ENCODE measurements at places on chromosomes 1 and 21.

DNA sequence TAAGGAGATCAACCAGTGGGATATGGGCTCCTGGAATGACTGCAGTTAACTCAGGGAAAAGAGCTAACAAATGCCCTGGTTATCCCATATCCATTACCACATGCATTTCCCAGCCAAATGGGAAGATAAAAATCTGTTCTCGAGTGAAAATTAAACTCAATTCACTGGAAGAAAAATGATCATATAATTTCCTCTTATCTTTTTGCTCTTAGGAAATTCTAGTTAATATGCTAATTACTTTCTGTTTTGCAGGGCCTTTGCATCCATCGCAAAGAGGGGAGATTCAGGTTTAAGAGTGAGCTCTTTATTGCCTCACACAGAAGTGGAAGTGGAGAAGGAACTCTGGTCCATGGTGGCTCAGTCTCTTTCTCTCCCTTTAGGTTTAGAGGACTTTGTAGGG, 3.9 kb upstream of the IL24 start:
- no peak for DNase-seq

GRCh38 chr1:86567878-86568277, 21.0 kb downstream of the CLCA4 start:
- DNase-seq: peak; percentile 56

- DNase-seq: no peak
Measured at GRCh38 chr1:50335036-50335435, 88.2 kb downstream of the DMRTA2 start.

GRCh38 chr1:27005648-27006496, 6.8 kb downstream of the TENT5B start:
- DNase-seq: no peak

- peak; percentile 72 for DNase-seq
Measured at GRCh38 chr1:214552174-214552608, 789 bp upstream of the PTPN14 start.

DNA sequence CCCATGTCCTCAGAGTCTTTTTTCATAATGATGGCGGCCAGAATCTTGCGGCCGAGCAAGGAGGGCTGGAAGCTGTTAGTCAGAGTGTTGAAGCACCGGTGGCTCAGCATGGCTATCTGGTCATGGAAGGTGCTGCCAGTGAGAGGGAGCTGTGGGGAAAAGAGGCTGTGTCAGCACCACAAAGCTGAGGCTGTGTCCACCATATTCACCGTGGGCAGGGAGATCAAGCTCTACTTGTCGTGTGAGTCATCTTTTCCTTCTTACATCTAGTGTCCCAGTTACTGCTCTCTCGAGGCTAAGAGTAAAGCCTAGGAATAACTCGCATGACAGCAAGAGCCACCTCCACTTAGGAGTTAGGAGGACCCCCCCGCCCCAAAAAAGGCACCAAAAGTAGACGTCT, 18.2 kb downstream of the ADAR start:
- no peak for DNase-seq

DNA sequence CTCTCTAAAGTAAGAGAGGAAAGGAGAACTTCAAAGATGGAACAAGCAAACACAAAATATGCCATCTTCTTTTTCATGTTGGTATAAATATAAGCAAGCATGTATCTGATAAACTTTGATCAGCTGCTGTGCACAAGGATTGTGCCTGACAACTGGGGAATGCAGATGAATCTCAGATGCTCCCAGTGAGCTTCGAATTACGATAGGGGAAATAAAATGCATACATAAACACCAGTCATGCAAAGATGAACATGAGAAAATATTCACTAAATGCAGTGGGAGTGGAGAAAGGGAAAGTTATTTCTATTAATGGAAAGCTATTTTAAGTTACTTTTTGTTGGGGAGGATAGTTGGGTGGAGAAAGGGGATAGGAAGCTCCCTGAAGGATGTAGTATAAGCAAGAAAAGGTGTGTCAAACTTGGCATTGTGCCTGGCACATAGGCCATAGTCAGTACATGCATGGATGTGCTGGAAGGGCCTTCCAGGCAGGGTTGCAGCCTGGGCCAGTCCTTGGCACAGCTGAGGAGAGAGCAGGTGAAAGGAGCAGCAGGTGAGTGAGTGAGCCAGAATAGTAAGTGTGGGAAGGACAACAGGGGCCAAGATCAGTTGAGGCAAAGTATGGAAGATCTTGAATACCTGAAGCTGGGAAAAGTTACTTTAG, 57.8 kb upstream of the PGD start:
- peak; percentile 38 for DNase-seq

GRCh38 chr1:186420311-186420710, 40.6 kb downstream of the PDC start:
- no peak for DNase-seq

DNA sequence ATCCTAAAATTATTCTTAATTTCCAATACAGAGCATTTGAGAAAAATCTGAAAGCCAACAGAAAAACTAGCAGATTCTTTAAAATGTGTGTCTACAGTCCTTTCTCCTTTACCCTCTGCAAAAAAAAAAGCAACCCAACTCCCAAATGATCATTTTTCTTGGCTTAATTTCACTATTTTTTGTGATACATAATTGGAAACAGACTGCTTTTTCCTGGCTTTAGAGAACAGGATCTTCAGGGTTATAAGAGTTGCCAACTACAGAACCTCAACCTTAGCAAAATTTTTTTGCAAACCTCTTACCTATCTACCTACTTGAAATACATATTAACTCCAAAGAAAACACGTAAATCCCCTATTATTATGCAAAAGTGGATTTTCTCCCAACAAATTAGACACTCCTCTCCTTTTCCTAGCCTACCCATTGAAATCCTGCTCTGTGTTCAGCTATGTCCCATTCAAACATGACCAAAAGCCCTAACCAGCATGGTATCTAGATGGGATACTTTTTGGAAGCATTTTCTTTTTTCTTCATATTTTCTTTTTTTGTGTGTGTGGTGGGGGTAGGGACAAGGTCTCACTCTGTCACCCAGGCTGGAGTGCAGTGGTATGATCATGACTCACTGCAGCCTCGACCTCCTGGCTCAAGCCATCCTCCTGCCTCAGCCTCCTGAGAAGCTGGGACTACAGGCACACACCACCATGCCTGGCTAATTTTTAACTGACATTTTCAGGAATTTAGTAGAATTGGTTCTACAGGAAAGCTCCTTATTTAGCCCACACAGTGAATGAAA, 9.0 kb downstream of the TGFBR3 start:
- no peak for DNase-seq

DNA sequence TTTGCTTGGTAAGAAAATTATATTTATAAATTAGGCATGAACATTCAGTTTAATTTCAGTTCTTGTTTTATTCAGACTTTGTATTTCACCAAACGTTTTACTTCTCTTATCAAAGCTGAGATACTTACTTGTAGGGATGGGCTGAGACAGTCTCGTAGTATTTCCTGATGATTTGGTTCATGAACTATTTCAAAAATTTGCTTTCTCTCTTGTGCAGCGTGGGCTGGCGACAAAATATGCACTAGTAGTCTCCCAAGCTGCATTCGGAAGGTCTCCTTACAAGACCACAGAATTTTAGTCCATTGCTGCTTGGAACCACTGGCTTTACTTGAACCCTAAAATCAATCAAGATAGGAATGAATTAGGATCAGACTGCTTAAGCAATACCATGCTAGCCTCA, 91.7 kb upstream of the GNG4 start:
- DNase-seq: no peak

- DNase-seq: no peak
Measured at GRCh38 chr1:89262643-89263042, 10.0 kb downstream of the GBP5 start.

DNA sequence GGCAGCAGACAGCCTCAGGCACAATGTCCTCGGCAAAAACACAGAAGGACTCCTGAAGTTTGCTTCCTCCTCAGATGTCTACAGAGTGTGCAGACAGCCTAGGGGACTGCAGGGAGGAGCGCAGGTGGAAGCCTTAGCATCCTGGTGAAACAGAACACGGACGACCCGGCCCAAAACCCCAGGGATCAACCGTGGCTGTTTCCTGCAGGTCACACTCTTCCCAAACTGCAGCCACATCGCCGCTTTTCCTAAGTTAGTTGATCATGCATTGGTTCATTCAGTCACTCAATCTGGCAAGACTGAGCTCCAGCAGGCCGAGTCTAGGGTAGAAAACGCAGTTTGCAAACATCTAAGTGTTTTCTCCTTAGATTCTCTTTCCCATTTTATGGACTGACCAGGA, 33.4 kb downstream of the FHAD1 start:
- no peak for DNase-seq

DNA sequence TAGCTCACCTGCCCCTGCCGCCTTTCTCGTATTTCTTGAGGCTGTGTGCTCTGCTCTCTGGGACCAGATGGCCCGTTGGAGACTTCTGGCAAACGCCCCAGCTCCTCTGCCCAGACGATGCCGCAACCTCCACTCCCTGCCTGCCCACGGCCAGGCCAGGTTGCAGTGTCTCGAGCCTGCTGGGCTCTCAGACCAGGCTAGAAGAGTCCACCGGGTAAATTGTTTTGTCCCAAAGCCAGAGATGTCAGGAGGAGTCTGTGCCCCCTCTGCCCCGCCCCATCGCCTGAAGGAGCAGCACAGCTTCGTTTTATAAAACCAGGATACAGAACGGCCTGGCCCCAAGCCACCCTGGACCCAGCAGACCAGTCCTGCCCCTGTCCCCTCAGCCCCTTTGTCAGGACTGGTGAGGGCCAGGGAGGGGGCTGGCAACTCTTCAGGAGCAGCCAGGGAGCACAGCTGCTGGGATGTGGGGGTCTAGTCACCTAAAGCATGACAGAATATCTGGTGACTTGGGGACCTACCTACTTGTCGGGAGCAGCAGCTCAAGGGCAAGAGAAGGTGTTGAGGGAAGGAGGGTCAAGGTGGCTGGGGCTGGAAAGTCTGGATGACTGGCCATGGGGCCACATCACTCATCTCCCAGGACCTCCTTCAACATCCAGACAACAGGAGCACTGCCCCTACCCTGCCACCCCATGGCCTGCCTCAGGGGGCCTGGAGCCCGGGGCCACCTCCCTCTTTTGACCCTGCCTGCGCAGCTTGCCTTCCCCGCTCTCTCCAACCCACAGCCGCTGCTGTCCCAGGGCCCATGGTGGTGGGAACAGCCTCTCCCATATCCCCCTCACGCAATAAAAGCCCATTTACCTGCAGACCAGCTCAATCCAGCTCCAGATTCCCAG, 33.9 kb upstream of the LBR start:
- DNase-seq: no peak

DNA sequence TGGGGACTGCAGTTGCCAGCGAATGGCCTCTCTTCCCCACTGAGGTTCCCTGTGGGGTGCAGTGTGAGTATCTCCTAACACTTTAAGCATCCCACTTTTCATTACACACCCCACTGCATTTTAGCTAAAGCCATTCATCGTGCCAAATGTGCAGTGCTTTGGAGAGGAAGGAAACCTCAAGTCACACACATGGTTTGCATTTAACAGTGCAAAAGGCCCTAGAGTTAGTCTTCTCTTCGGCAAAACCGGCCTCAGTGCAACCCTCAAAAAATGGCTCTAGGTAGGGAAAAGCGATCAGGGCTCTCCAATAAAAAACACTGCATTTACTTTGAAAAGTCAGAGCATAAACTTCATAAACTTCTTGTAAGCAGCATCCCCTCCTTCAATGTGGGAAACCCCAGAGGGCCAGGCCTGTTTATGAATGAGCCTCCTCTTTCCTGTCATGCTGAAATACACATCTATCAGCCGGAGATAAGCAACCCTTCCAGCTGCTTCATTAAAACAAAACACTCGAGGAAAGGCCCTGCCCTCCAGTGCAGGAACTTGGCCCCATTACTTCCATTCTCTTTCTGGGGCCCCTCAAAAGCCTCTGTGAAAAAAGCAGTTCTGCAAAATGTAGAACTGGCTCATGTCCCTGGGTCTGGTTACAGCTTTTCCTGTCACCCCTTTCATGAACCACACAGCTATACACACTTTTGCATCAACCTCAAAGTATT, 184.0 kb downstream of the CDC7 start:
- peak; percentile 24 for DNase-seq

- DNase-seq: peak; percentile 36
Measured at GRCh38 chr1:165075725-165076370, 280.7 kb downstream of the LMX1A start.

DNA sequence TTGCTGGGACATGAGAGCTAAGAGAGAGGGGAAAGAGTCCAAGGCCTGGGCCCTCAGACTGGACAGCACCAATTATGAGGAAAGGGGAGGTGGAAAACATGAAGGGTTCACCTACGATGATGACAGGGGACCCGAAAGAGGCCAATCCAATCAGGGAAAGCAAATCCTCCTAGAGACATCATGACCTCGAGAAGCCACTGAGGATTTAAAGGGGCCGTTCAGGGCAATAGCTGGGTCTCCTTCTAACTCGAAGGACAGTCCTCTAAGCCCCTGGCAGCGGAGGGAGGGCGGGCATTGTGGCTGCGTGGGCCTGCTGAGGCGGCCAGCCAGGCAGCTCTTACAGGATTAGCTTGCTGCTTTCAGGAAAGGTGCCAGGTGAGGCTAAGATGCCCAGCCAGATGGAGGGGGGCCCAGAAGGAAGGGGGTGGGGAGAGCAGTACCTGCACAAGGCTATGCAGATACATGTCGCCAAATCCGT, 7.4 kb downstream of the MEF2D start:
- no peak for DNase-seq

- no peak for DNase-seq
Measured at GRCh38 chr1:9730096-9730901, 78.8 kb downstream of the PIK3CD start.

- no peak for DNase-seq
Measured at GRCh38 chr1:39922251-39922688, 20.6 kb upstream of the MYCL start.

DNA sequence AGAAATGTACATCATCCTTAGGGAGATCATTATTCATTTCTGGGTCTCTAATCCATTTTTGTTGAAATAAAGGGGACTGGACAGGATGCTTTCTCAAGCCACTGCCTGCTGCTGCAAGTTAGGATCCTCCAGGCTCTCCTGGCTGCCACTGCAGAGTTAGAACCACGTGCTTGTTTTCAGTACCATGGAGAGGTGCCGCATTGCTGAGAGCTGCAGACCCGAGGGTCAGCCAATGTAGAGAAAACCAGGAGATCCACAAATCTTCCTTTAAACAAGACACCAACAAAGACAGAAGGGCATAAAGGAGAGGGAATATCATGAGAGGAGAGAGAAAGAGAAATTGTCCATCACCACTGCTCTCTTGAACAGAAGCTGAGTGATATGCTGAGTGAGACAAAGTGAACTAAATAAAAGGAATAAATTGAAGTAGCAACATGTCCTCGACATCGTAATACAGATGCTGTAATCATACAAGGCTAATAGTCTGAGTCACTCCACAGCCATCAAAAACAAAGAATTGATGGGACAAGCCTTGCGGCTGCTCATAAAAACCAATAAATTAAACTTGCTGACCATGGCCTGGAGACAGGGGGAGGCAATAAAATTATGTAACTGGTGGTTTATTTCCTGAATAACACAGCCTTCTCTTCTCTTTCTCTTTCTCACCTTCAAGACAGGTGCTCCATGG, 255.7 kb downstream of the OMA1 start:
- no peak for DNase-seq

GRCh38 chr1:84776639-84777038, 86.4 kb upstream of the SSX2IP start:
- DNase-seq: no peak

GRCh38 chr1:145927916-145928643, 796 bp upstream of the RBM8A start:
- peak; percentile 24 for DNase-seq
